Mesendoderm (in vitro differentiated cells): ENCODE measurements at places on chromosomes 7 and 10.

DNA sequence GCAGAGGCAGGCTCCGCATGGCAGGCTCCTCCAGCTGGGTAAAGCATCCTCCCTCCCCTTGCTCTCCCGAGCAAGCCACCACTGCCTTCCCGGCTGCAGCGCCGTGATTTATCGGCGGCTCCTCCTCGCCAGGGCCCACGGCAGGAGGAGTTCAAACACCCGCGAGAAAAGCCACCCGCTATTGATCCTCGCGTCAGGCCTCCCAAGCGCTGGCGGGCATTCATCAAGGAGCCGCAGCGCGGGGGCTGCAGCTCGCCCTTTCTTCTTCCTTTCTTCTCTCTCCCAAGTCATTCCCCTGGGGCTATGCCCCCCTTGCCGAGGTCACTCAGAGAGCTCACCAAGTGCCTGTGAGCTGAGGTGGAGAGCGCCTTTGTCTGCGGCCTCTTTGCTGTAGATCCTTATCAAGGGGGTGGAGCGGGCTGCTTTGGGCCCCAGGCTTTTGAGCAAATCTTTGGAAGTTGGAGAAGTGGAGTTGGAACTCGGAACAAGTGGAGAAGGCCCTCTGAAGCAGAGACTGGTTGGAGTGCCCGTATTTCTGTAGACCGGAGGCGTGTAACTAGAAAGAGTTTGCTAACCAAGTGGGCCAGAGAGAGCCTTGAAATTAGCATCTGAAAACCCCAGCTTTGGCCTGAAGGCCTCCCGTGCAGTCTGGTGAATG is 107.2 kb upstream of the PPIF start:
- no peaks in the 10 kb centered on the region for H3K27me3 ChIP-seq
- DNase-seq, result peak; percentile 98
- no peak overlapping the region for H3K4me3 ChIP-seq
- H3K27ac ChIP-seq, result peak overlapping the region; percentile 85
- H3K4me1 ChIP-seq, result peaks cover 40% of the 10 kb centered on the region

GRCh38 chr10:104485632-104486031 is 132.0 kb downstream of the CFAP58 start:
- no peak overlapping the region for H3K27ac ChIP-seq
- DNase-seq, result peak; percentile 80
- no peak overlapping the region for H3K4me3 ChIP-seq
- no peaks in the 10 kb centered on the region for H3K4me1 ChIP-seq
- H3K36me3 ChIP-seq, result no peaks in the 10 kb centered on the region

DNA sequence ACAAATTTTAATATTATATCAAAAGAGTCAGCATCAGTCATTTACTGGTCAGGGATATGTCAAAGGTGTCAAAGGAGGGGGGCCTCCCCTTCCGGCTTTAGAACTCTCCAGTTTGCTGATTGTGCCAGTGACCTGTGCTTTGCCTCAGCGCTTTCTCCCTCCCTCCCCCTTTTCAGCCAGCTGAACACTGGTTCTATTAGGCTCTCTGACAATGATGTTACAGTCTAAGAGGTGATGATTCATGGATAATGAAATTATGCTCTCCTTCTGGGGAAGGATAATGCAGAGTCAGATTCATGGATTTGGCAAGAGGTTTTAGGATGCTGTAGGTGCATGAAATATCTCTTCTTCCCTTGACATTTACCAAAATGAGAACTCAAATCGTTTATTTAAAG is 6.1 kb downstream of the LRRTM3 start:
- no peaks in the 10 kb centered on the region for H3K4me1 ChIP-seq
- DNase-seq, result no peak
- H3K36me3 ChIP-seq, result no peaks in the 10 kb centered on the region
- no peak overlapping the region for H3K4me3 ChIP-seq
- no peak overlapping the region for H3K27ac ChIP-seq

- H3K36me3 ChIP-seq, result no peaks in the 10 kb centered on the region
- no peak overlapping the region for H3K27ac ChIP-seq
- H3K4me3 ChIP-seq, result peak overlapping the region; percentile 78
- peaks cover 1% of the 10 kb centered on the region for H3K27me3 ChIP-seq
- DNase-seq, result peak; percentile 46
These were observed 679 bp downstream of the LRRC20 start for GRCh38 chr10:70381471-70382421.

DNA sequence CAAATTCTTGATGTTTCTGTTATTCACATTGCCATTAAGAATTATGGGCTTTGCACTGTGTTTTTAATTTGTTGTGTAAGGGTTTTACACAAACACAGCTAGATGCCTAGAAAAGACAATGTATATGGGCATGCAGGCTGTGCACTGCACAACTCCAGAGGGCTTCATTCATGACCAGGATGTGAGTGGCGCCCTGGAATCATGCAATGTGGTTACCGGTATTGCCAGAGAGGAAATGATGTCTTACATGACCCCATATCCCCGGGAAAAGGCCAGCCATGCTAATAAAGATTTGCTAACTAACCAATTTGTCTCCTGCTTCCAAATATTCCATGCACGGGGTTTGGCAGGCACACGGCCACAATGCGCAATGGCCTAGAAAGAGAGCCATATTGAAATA is 16.9 kb downstream of the KCNMA1 start:
- H3K27ac ChIP-seq, result no peak overlapping the region
- DNase-seq, result no peak
- H3K4me1 ChIP-seq, result no peaks in the 10 kb centered on the region
- H3K36me3 ChIP-seq, result no peaks in the 10 kb centered on the region
- H3K4me3 ChIP-seq, result no peak overlapping the region

DNA sequence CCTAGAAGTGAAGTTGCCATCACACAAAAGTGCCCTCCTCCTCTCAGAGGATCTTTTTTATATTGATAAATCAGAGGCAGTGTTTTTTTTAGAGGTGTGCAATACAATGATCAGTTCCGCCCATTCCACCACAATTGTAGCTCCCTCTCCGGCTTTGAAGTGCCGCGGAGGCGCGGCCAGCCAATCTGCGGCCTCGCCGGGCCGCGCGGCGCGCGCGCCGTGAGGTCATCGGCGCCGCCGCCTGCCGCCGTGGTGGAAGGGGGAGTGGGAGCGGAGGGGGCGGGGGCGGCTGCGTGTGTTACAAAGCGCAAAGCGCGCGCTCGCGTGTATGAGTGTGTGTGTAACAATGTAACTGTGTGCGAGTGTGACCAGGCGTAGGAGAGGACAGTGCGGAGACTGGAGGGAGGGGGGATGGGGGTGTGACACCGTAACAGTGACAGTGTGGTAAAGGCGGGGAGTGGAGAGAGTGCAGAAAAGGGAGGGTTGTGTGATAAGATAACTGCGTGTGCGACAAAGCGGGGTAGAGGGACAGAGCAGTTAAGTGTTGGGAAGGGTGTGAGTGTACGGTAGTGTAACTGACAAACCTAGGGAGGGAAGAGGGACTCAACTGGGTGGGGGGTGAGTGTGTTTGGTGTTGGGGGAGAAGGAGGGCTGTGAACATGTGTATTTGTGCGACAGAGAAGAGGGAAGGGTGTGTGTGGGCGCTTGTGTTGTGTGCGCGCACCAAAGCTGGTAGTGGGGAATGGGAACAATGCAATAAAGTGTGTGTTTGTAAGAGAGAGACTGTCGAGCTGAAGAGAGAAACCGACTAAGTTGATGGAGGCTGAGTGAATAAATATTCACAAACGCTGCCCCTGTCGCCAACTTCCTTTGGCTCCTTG is at the start of gene SP8:
SP8 (minus strand) TSS at position 108 of the 881 bp plus-strand sequence; CDS start at position 20, 88 bp downstream.
- peaks cover 5% of the 10 kb centered on the region for H3K27me3 ChIP-seq
- peak; percentile 93 for DNase-seq
- no peaks in the 10 kb centered on the region for H3K36me3 ChIP-seq
- H3K4me3 ChIP-seq, result peak within 1 kb of the TSS; percentile 81
- peak within 1 kb of the TSS; percentile 59 for H3K27ac ChIP-seq
- H3K4me1 ChIP-seq, result peaks cover 4% of the 10 kb centered on the region

DNA sequence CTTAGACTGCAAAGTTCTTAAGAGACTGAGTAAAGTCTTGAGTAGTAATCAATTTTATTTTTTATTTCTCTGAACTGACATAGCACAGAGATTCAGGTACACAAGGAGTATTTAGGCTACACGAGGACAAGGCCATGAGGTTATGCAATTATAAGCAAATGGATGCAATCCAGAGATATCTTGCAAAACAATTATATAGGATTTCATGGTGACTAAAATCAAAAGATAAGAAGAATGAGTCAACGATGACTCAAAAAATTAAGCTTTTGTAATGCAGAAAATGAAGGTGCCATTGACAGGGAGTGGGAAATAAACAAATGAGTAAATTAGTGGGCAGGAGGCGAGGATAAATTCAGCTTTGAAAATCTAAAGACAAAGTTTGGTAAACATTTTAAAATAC is 66.7 kb upstream of the MYO3A start:
- no peaks in the 10 kb centered on the region for H3K4me1 ChIP-seq
- H3K4me3 ChIP-seq, result no peak overlapping the region
- H3K36me3 ChIP-seq, result no peaks in the 10 kb centered on the region
- H3K27ac ChIP-seq, result no peak overlapping the region
- H3K27me3 ChIP-seq, result no peaks in the 10 kb centered on the region

DNA sequence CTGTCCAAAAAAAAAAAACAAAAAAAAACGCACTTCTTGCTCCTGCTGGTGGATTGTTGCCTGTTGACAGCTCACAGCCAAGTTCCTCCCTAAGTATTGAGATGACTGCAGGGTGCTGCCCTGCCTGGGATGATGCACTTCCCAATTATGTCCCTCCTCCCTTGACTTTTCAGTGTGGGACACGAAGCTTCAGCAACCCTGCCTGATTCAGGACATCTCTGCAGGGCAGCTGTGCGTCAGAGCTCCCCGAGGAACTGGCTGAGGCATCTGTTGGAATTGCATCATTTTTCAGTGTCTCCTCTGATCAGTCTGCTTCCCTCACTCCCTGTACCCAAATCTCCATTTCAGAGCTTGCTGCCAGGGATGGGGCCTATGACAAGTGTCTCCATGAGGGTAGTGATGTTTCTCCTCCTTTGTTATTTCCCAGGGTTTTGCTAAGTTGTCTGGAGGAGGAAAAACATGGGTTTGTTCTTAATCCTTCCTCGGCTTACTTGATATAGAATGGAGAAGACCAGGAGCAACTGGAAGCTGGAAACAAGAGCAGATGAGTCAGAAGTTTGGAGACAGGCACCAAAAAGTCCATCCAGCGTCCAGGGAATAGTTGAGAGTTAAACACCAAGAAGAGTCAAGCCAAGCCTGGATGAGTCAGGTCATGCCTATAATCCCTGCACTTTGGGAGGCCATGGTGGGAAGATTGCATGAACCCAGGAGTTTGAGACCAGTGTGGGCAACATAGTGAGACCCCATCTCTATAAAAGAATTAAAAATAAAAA is 355.1 kb downstream of the GALNT17 start:
- H3K27ac ChIP-seq, result no peak overlapping the region
- H3K36me3 ChIP-seq, result no peaks in the 10 kb centered on the region
- H3K27me3 ChIP-seq, result no peaks in the 10 kb centered on the region
- no peaks in the 10 kb centered on the region for H3K4me1 ChIP-seq

DNA sequence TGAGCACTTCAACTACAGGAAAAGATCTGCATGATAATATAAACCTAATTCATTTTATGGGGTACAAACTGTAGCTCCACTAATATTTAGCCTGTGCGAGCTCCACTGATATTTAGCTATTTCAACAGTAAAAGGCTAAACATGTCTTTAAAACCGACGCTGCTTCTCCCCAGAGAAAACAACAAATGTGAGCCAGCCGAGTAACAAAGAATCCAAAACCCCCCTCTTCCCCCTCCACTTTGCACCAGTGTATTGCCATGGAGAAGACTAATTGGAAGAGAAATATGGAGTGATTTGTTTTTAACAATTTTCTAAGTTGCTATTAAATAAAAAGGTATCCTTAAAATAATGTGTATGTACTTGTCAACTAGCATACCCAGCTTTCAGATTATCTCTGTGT is 136.7 kb downstream of the GFRA1 start:
- H3K4me1 ChIP-seq, result peaks cover 2% of the 10 kb centered on the region
- H3K36me3 ChIP-seq, result no peaks in the 10 kb centered on the region
- no peak overlapping the region for H3K4me3 ChIP-seq
- H3K27ac ChIP-seq, result no peak overlapping the region

- peak; percentile 2 for DNase-seq
- no peaks in the 10 kb centered on the region for H3K36me3 ChIP-seq
- H3K27me3 ChIP-seq, result no peaks in the 10 kb centered on the region
- H3K27ac ChIP-seq, result no peak overlapping the region
- no peak overlapping the region for H3K4me3 ChIP-seq
- no peaks in the 10 kb centered on the region for H3K4me1 ChIP-seq
These were observed 124.9 kb downstream of the CSTF2T start for GRCh38 chr10:51574248-51575048.

DNA sequence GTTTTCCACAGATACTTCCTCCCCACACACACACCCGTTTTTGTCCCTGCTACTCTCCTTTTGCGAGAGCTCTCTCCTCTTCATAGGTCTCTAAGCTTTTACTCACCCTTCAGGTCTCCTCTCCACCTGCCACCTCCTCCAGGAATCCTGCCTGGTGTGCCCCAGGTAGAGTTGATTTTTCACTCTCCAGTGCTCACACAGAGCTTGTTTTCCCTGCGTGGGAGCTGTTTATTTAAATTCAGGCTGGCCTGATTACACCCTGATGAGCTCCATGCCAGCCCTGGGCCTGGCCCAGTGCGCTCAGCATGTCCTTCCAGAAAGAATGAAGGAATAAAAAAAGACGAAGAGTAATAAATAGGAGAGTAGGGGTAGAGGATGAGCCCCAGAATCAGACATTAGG is 7.5 kb upstream of the CLDN4 start:
- H3K4me3 ChIP-seq, result no peak overlapping the region
- no peak for DNase-seq
- no peaks in the 10 kb centered on the region for H3K27me3 ChIP-seq
- peaks cover 5% of the 10 kb centered on the region for H3K4me1 ChIP-seq

GRCh38 chr7:7554021-7554432 is 12.7 kb upstream of the MIOS start:
- no peaks in the 10 kb centered on the region for H3K36me3 ChIP-seq
- no peak overlapping the region for H3K27ac ChIP-seq
- no peak overlapping the region for H3K4me3 ChIP-seq
- DNase-seq, result no peak

DNA sequence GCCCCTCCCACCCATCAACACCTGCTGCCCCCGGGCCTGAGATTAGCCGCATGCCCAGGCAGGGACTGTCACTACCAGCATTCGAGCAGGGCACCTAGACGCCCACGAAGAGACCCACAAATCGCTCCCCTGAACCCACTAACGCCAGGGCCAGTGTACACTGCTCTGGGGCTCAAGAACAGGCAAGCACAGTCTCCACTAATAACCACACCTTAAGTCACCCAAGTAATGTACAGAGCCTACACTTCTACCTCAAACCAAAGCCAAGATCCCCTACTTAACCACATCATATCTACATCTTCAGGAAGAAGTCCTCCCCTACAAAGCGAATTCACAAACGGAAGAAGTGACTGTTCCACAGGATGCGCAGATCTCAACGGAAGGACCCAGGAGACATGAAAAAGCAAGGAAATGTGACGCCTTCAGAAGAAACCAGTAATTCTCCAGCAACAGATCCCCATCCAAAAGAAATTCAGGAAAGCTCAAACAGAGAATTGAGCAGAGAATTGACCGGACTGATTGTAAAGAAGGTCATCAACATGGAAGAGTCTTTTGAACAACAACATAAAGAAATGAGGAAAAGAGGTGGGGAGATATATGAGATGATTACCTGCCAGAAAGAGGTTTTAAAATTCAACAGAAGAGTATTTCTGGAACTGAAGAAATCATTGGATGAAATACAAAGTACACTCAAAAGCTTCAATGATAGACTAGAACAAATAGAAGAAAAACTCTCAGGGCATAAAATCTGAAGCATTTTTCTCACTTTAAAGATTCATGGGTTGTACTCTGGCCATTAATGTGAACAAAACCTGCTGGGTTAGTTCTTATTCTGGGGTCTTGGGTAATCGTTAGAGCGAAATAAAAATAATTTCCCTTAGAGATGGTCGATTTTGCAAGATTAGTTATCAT is 20.9 kb downstream of the IFT22 start:
- no peaks in the 10 kb centered on the region for H3K27me3 ChIP-seq
- H3K4me3 ChIP-seq, result peak overlapping the region; percentile 28
- H3K36me3 ChIP-seq, result no peaks in the 10 kb centered on the region
